ENCODE measurements at places on chromosomes 2 and 18.

GRCh38 chr2:216837740-216838139, 22.1 kb downstream of the TNP1 start:
- no peak for DNase-seq

DNA sequence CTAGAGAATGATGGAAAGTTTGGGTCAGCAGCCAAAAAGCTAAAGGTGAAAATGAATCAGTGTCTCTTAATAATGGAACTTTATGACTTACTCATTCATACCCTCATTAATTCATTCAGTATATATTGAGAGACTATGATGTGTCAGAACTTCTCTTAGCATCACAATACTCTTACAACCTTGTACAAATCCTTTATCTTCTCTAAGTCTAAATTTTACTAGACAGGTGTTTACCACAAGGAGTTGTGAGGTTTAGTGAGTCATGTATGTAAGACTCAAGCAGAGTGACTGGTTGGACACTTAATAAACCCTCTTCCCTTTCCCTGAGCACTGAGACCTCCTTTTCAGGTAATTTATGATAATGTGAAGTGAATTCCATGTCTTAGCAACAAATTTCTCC, 129.6 kb downstream of the PPP1R1C start:
- DNase-seq = no peak

GRCh38 chr2:20666005-20666303, 990 bp upstream of the GDF7 start:
- DNase-seq = peak; percentile 40

DNA sequence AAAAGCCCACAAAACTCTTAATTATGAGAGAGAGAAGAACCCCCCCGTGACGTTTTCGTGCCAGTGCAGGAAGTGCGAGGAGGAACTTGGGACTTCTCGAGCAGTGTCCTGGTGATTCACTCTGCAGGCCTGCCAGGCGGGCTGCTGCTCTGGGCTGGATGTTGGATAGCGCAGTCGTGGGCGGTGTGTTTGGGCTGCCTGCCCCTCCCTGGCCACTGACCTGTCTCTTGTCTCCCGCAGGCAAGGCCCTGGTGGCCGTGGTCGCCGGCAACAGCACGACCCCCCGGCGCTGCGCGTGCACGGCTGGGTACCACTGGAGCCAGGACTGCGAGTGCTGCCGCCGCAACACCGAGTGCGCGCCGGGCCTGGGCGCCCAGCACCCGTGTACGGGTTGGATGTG, 29.0 kb downstream of the TNFRSF11A start:
- DNase-seq = no peak

DNA sequence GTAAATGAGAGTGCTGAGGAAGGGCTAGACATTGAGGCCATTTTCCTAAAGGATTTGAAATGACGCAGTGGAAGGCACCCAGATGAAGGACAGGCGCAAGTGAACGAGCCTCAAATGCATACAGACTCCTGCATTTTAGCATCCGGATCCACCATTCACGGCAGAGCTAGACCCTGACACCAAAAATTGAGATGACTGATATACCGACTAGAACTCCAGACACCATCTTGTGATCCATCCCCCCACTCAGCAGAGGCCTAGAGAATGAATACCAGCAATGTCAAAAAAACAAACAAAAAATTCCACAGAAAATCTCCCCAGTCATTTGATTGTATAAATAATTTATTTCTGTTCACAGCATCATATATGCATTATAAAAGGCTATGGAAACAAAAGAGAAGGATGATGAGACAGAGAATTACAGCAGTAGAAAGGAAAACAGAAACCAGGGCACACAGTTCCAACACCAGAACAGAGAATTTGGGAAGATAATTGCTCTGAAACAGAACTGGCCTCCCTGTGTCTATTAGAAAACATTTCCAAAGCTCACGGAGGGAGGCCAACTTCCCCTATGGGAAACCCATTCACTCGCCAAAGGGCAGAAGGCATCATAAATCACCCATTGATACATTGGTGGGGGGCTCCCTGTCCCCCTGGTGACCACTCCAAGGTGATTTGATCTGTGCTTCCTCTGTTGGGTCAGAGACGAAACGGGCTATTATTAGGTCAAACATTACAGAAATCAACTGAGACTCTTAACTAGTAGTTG, 4.0 kb downstream of the ARL4C start:
- DNase-seq = no peak

DNA sequence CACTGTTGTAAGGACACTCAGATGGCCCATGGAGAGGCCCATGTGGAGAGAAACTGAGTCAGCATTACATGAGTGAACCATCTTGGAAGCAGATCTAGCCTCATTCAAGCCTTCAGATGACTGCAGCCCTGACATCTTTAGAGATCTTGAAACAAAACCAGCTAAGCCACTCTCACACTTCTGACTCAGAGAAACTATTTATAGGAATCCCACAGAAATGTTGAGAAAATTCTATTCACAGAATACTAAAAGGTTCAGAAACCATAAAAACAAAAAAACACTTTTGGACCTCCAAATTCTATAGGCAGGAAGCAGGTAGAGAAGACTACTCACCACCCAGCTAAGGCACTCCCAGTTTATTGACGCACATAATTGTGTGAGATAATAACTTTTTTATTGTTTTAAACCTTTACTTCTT, 8.7 kb downstream of the TMEM169 start:
- DNase-seq = no peak

DNA sequence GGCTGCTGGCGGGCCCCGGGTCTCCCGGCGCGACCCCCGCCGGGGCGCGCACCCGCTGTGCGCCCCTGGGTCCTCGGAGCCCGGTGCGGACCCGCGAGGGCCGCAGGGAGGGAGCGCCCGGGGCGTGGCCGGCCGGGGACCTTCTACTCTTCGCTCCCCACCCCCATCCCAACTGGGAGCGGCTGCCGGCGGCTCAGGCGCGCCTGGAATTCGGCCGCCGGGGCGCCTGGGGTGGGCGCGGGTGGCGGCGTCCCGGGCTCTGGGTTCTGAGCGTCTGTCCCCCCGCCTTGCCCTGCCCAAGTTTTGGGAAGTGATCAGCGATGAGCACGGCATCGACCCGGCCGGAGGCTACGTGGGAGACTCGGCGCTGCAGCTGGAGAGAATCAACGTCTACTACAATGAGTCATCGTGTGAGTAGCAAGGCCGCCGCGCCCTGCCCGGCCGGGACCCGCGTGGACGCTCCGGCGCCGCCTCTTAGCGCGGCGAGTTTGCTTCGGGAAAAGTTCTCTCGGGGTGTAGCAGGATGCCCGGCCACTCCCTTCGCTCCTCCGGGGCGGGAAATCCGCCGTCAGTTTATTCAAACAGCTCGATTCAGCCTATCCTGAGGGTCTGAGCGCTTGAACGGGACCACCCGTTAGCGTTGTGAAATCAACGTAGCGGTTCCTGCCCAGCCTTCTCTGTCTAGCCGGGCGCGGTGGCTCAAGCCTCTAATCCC, 502 bp downstream of the TUBB6 start:
- DNase-seq = peak; percentile 78

DNA sequence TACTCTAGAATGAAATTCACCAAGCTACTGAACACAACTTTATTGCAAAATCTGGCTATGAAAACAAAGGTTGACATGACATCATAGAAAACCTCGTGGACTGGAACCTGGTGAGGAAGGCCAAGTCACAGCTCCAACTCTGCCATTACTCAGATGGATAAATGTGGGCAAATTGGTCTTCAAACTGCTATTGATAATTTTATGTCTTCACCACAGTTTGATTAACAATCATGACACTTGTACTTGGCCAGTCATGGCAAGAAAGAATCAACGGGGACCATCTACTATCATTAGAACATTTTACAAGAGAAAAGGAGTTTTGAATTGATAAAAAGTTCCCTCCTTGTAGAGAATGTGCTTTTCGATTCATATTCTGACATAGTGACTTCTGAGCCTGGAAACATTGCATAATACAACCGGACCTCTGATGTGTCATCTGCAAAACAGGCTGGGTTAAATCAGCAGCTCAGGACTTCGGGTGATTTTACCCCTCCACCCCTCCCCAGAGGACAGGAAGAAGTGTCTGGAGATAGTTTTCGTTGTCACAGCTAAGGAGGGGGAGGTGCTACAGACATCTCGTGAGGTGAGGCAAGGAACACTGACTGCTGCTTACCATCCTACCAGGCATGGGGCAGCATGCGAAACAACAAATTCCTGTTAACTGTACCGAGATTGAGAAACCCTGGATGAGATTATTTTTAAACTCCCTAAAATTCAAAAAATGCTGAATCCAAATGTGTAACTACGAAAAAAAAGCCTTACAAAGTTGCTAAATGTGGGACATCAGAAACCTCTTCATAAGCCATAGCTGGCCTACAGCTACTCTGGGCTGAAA, 8.4 kb downstream of the L3MBTL4 start:
- peak; percentile 38 for DNase-seq

DNA sequence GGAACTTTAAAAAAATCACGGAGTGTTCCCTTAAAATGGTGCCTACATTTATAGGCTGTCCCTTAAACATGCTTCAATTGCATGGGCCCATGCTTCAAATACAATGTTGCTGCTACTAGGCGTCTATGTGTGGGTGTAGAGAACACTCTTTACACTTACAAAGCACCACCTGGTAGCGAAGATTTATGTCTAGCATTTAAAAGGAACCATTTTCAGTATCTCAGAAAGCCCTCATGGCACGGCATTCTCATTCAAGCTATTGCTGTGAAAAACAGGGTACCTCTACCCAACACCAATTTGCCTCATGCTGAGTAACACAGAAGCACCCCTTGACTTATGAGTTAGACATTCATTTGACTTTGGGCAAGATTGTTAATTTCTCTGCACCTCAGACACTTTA, 112.9 kb upstream of the CNTNAP5 start:
- no peak for DNase-seq

DNA sequence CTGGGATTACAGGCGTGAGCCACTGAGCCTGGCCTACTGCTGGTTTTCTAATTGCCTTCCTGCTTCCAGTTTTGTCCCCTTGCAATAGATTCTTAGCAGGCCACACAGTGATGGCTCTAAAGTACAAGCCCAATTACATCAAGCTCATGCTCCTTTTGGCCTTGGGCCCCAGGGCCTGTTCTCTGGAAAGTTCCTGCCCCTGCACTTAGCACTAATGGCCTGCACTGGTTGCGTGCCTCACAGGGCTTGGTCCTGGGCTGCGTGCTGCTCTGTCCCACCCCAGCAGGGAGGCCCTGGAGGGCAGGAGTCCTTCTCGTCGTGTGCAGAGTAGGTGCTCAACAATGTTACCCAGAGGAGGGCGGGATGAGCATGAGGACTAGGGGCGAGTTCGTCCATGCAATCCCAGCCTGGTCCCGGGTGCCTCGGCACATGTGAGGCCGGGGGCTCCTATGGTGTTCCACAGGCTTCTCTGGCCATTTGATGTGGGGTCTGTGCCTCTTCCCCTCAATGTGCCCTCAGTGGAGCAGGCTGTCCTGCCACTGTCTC, 51.7 kb downstream of the PDCL3 start:
- no peak for DNase-seq

DNA sequence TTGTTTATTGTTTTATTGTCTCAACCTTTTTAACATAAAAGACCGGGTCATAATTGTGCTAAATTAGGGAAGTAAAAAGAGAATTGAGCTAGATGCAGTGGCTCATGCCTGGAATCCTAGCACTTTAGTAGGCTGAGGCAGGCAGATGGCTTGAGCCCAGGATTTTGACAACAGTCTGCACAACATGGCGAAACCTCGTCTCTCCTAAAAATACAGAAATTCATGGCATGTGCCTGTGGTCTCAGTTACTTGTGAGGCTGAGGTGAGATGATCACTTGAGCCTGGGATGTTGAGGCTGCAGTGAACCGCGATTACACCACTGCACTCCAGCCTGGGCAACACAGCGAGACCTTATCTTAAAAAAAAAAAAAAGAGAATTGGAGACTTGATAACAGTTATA, 104.2 kb upstream of the TTC27 start:
- DNase-seq = no peak

GRCh38 chr18:5895299-5895875, at the start of gene TMEM200C:
TSS of gene TMEM200C (minus strand) at chr18:5895522. CDS start at chr18:5892063, 3,459 bp downstream.
- peak; percentile 66 for DNase-seq

GRCh38 chr2:47386551-47386950, 16.4 kb upstream of the MSH2 start:
- DNase-seq = no peak

DNA sequence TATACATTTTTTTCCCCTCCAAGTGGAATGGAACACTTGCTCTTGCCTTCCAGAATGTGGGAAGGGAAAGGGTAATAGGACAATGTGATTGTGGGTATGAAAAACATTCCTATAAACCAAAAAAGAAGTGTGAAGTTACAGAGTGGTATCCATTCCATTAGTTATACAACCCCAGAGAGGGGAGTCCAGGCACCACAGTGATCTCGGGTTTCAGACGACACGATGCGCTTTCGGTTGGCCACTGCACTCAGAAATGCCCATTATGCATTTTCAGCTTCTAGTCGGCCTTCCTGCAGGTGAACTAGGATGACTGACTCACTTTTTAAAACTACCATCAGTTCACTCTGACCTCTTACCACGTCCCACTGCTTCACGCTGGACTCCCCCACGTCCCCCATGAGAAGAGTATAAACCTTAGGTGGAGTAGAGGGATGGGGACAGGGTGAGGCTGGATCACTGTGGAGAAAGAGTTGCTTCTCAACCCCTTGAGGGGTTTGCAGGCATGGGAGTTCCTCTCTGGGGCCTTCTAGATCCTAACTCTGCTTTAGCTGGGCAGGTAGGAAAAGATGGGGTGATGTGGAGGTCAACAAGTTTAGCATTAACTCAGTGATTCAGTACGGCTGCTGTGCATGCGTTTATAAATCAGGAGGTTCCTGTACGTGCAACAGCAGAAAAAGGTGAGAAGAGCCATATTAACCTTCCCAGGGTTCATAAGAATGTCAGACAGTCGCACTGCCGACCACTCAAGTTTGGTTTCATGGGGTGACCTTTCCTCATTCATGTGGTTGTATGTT, 50.5 kb downstream of the ZNF532 start:
- DNase-seq = no peak

DNA sequence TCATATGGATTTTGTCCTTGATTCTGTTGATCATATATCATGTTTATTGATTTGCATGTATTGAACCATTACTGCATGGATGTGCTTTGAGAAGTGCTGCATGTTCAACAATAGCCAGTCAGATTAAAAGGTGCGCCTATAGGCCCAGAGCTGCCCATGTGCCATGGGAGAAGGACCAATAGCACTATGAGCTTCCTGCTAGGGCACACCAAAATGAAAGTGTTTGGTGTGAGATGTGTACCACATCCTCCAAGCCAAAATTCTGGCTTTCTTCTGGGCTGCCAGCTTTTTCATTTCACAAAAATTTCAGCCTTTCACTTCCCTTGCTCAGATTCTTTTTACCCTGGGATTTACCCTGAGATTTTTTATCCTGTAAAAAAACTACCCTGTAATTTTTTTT, 34.8 kb upstream of the MMADHC start:
- DNase-seq = no peak

GRCh38 chr18:45413180-45413836, 202.0 kb upstream of the SLC14A2 start:
- DNase-seq = peak; percentile 5
